ENCODE measurements at places on chromosomes 2 and 18. TPM values are rescaled to one million over a fixed set of nuclear protein-coding genes. Genes with fewer than 3 reads are reported as not detected.

Gene SKA1
- 70.6 TPM for total RNA-seq

Gene TM4SF20
- total RNA-seq = not detected

Gene TGFA
- 1.6 TPM for total RNA-seq

Gene LYG2
- total RNA-seq = not detected

Gene RAD51AP2
- not detected for total RNA-seq

Gene PLGLB1
- total RNA-seq = 2.3 TPM

Gene TBR1
- 2.4 TPM for total RNA-seq

Gene DUSP2
- total RNA-seq = 1.9 TPM

Gene SERPINB4
- not detected for total RNA-seq

Gene DIPK1C
- total RNA-seq = not detected

Gene UGT1A4
- not detected for total RNA-seq

Gene CD8B2
- total RNA-seq = not detected

Gene DYNC2LI1
- total RNA-seq = 17.1 TPM

Gene DCAF17
- total RNA-seq = 18.0 TPM

Gene DPY30
- total RNA-seq = 173 TPM

Gene CFAP53
- 1.2 TPM for total RNA-seq

Gene C2orf66
- 0.15 TPM for total RNA-seq

Gene MAB21L4
- 0.20 TPM for total RNA-seq

Gene TEKT4
- total RNA-seq = not detected

Gene ACP1
- 144 TPM for total RNA-seq

Gene NXPH2
- total RNA-seq = 4.8 TPM

Gene C2orf80
- not detected for total RNA-seq

Gene OSBPL6
- total RNA-seq = 3.6 TPM

Gene POTEC
- 2.5 TPM for total RNA-seq

Gene PKDCC
- total RNA-seq = 44.8 TPM

Gene HAAO
- total RNA-seq = 12.2 TPM

Gene OSR1
- 0.29 TPM for total RNA-seq

Gene SELENOI
- 77.1 TPM for total RNA-seq

Gene AQP12B
- not detected for total RNA-seq

Gene ATP6V1C2
- 0.27 TPM for total RNA-seq

Gene ALPG
- not detected for total RNA-seq

Gene TUBB8B
- 1.4 TPM for total RNA-seq

Gene UGT1A5
- total RNA-seq = not detected

Gene SPC25
- 22.4 TPM for total RNA-seq

Gene HMSD
- total RNA-seq = 5.5 TPM

Gene BCL2
- total RNA-seq = 1.4 TPM

Gene C2orf78
- not detected for total RNA-seq

Gene CDK15
- total RNA-seq = 0.16 TPM

Gene TUBA3E
- not detected for total RNA-seq

Gene DCDC2C
- not detected for total RNA-seq

Gene DPP10
- total RNA-seq = 19.2 TPM

Gene C1GALT1C1L
- 0.20 TPM for total RNA-seq

Gene FLACC1
- total RNA-seq = 1.1 TPM

Gene ZNF385B
- total RNA-seq = 18.1 TPM

Gene OTX1
- total RNA-seq = 14.8 TPM

Gene CABYR
- total RNA-seq = 10.0 TPM
